ENCODE measurements at places on chromosomes 5 and 9.
A peak's percentile ranks its signal among the peaks of the same experiment; 100 is the strongest.

DNA sequence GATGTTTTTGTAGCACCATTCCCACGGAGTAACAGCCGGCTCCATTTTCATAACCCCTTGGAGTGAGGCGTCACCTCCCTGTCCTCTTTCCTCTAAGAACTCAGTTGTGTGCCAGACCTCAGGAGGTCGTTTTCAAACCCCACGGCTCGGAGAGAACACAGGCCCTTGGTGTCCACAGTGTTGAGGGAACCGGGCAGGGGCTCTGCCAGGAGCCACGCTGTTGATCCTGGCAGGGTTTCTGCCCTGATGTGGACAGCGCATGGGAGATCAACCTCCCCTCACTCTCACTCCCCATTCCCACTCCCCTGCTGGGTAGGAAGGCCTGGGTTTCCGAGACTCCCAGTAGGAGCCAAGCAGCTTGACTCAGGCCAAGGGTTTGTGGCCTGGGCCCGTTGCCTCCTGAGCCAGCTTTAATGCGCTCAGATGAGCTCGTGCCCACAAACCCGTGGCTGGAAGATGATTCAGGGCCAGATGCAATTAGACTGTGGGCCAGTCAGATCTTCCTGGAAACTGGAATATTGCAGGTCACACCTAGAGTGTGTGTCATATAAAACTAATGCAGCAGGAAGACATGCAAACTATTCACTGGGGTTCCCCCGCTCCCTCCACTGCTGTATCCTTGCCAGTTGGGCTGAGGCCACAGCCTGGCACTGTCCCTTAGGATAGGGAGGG, 133.4 kb downstream of the SLC12A2 start:
- DNase-seq: peak; percentile 75

- no peak for DNase-seq
Measured at GRCh38 chr5:128402506-128402905, 135.5 kb downstream of the FBN2 start.

DNA sequence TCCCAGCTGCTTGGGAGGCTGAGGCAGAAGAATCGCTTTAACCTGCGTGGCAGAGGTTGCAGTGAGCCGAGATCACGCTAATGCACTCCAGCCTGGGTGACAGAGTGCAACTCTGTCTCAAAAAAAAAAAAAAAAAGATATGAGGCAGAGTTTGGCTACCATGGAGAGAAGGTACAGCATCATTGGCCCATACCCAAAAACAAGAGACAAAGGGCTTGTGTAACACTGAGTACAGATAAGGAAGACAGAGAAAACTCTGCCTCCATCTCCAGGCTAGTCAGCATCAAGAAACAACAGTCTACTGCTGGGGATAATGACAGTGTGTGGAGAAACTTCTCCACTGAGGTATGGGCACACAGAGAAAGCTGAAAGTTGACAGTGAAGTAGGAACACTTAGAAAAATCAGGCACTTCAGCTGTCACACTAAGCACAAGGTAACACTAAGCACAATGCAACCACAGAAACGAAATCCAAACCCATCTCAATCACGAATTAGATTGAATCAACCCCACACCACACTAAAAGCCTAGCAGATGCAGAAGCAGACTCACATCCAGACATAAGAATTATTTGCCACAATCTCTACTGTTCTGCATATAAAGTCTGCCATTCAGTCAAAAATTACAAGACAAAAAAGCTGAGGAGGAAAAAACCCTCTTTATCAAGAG, 10.5 kb downstream of the PJA2 start:
- DNase-seq: no peak

DNA sequence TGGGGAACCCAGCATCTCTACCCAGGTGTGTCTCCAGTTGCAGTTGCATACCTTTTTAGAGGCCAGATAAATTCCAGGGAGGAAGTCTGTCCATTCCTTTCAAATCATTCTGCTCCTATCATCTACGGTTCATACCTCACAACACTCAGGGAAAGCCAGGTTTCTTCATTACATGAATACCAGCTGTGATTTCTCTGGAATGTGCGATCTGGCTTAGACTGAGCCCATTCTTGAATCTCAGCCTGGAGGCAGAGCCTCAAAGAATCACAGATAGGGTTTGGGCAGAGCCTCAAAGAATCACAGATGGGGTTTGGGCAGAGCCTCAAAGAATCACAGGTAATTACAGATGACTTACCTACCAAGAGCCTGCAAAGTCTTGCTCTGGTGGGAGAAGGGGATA, 7.2 kb downstream of the P4HA2 start:
- DNase-seq: no peak

- DNase-seq: no peak
Measured at GRCh38 chr9:128773049-128773448, 1.3 kb upstream of the ZER1 start.

DNA sequence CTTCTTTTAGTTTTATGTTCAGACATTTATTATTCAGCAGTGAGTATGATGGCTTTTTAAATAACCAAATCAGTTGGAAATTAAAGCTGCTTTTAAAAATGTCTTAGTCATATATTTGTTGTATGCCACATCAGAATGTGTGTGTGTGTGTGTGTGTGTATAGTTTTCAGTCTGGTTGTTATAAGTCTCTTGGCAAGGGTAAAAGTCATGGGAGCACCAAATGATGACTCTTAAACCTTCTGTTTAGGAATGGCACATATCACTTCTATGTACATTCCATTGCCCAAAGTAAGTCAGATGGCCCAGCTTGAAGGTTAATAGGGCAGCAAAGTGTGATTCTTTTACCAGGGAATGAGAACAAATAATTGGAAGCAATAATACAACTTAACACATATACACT, 135.9 kb downstream of the RNF180 start:
- peak; percentile 2 for DNase-seq

- no peak for DNase-seq
Measured at GRCh38 chr5:1479581-1480188, 34.4 kb upstream of the SLC6A3 start.

DNA sequence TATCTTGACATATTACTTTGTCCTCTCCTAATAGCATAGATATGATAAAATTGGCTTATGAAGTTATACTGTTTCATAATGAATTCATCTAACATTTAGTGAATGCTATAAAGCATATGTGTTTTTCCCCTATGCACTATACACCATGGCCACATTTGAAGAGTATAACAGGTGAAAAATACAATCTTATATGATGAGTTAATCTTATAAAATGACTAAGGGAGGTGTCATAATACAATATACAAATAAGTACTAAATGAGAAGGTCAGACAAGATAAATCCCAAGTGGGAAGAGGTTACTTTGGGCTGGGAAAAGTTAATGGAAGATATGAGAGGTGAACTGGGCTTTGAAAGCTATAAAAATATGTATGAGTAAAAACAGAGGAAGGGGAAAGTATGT, 174.4 kb downstream of the PCSK1 start:
- no peak for DNase-seq

GRCh38 chr9:18073002-18073401, 401.0 kb upstream of the ADAMTSL1 start:
- peak; percentile 12 for DNase-seq

DNA sequence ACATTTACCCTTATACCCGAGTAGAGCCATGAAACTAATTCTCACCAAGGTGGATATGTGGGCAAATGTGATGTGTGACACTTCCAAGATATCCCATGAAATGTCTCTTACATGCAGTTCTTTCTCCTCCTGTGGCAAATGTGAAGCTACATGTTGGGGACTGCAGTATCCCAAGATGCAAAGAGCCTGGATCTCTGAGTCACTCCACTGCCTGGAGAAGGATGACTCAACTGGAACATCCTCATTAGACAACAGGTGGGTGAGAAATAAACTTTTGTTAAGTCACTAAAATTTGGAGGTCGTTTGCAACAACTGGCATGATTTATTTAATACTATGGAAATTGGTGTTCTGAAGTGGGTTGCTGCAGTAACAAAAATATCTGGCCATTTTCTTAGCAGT, 36.5 kb upstream of the TENT4A start:
- DNase-seq: peak; percentile 46

DNA sequence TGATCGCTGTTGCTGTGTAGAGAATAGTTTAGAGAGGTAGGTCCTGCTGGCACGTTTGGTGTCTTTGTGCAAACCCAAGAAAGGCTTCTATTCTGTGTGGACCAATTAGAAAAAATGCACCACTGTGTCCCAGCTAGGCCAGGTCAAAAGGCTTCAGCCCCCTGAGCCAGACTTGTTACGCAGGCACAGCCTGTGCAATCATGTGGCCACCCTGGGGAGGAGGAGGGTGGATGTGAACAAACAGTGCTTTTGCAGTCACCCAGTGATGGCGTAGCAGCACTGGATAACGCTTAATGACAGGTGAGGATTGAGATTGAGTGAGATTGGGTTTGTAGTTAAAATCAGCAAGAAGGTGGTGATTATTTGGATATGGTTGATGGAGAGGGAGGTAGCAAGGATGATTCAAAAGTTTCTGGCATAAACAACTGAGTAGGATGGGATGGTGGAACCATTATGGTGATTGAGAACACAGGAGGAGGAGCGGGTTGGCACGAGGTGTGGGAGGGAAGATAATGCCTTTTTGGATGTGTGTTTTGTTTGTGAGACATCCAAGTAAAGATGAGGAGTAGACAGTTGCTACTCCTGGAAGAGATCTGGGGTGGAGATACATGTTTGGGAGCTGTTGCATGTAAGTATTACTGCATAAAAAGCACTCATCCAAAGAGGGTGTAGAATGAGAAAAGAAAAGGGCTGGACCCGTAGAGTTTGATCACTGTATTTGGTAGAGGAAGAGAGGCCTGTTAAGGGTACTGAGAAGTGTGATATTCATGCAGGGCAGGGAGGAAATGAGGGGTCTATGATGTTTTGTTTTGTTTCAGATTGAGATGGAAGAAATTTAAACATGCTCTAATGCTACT, 6.7 kb downstream of the GCNT1 start:
- DNase-seq: no peak

DNA sequence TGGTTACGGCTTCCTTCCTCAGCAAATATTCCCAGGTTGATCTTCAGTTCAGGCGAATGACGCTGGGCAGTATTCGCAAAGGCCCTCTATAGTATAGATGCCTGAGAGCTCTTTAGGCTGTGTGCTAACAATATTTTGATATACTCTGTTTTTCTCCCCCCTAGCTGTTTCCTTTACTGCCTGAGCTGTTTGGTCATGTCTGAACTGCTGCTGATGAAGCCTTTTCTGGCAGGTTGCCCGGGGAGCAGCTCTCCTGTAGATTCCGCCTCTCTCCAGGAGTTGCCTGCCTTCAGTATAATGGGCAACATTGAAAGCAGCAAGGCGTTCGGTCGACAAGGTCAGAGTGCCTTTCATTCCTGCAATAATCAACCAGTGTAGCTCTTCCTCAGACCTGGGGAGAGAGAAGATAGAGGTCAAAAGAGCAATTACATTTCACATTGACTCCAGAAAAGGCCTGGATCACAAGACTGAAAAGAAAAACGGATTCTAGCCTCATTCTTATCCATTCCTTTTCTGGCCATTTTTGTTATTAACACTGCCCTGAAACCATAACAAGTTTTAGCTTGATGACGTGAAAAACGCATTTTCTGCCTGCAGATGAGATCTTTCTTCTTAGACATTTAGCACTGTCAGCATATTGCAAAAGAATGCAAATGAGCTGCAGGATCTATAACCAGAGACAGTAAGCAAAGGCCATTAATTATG, 60.1 kb upstream of the ZNF608 start:
- DNase-seq: peak; percentile 36

DNA sequence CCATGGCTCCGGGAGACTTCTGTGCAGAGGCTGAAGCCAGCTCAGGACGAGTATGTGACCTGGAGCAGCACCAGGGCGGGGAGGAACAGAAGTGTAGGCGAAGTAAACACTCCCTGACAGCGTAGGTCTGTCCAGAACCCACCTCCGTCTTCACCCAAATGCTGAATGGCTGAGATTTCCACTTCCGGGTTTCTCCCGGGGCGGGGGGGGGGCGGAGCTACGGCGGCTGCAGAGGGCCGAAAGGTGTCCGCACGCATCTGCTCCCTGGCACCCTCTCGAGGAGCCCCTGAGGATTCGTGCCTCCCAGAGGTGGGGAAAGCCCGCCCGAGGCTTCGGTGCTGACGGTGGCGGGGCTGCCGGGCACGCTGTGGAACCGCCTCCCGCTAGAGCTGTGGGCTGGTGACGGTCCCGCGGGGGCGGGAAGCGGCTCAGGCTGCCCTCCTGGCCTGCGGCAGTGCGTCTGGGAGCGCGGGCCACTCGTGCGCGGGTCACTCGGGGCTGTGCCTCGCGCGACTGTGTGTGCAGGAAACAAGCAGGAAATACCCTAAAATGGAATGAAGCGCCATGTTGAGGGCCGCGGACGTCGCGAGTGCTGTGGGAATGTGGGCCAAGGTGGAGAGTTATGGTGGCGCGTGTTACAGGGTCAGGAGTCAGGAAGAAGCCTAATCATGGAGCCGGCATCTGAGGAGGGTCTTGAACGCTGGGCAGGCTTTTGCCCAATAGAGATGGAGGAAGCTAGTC, 1425.4 kb downstream of the FOXD4L5 start:
- peak; percentile 49 for DNase-seq

- peak; percentile 80 for DNase-seq
Measured at GRCh38 chr5:98769210-98769958, 4.1 kb upstream of the RGMB start.

DNA sequence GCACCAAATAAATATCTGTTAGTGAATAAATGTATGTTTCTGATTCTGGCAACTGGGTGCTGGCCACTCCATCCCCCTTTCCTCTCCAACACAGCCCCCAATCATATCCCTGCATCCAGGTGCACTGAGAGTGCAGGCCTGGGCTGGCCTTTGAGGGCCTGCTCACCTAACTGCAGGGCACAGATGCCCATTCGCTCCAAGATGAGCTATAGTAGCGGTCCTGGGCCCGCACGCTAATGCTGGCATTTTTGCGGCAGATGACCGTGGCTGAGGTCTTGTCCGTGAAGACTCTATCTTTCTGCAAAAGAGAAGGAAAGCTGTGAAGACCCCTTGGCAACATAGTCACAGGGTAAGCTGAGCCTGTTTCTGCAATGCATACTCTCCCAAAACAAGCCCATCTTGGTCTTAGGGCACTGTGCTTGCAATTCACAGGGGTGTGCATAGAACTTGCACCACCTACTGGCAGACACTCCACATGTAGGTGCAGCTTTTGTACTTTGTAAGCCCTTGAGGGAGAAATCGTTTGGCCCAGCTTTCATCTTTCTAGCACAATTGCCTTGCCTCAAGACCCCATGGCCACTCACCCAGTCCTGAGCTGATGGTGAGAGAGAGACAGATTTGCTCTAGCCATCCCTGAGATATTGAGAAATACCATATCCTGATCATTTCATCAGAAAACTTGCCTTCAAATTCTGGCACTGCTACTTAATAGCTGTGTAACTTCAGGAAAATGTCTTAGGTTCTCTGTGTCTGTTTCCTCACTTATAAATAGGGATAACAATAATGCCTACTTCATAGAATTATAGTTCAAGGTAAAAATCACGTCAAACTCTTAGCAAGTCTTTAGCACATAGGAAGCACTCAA, 13.5 kb downstream of the IL12B start:
- DNase-seq: peak; percentile 48
